GM04504 (cell line): ENCODE measurements at places on chromosomes 12 and 14.

DNA sequence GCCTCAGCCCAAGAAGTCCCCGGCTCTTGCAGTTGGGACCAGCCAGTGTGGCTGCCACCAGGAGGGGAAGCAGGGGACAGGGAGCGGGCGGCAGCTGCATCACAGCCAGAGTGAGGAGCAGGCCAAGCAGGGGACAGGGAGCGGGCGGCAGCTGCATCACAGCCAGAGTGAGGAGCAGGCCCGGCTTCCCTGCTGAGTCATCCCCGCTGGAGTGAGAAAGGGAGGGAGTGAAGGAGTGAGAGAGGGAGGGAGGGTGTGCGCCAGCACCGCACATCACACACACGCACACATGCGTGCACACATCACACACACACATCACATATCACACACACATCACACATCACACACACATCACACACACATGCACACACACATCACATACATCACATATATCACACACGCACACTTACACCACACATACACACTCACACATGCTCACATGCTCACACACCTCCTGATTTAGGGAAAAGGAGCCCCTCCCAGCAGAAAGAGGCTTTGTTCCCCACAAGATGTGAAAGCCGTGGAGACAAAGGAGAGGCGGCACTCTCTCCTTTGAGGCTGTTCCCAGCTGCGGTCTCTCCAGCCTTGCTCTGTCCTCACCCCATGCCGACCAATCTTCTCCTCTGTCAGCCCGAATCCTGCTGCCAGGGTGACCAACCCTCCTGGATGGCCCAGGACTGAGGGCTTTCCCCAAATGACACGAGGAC, 16.7 kb upstream of the ZDHHC22 start:
- peak; percentile 30 for DNase-seq

- DNase-seq = no peak
These were observed 111.4 kb downstream of the ADCK1 start for GRCh38 chr14:77911356-77911755.

- DNase-seq = no peak
These were observed 12.7 kb downstream of the FOS start for GRCh38 chr14:75291331-75291730.

GRCh38 chr14:44896275-44897040, 65.3 kb downstream of the KLHL28 start:
- DNase-seq = no peak

DNA sequence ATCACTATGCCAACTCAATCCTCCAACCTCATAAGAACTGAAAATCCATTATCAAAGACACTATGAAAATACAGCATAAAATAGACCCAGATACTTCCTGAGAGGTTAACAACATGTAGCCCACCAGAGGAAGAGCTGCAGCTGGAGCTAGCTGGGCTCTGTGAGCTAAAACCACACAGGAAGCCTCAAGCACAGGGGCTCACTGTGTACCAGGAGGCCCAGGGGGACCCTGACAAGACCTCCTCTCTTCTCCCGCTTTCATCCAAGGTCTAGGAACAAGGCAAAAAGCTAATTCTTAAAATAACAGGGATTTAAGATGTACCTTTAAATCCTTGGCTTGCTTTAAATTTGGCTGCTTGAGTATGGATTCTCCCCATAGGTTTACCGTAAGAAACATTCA, 53.6 kb downstream of the EIF2S3B start:
- no peak for DNase-seq

DNA sequence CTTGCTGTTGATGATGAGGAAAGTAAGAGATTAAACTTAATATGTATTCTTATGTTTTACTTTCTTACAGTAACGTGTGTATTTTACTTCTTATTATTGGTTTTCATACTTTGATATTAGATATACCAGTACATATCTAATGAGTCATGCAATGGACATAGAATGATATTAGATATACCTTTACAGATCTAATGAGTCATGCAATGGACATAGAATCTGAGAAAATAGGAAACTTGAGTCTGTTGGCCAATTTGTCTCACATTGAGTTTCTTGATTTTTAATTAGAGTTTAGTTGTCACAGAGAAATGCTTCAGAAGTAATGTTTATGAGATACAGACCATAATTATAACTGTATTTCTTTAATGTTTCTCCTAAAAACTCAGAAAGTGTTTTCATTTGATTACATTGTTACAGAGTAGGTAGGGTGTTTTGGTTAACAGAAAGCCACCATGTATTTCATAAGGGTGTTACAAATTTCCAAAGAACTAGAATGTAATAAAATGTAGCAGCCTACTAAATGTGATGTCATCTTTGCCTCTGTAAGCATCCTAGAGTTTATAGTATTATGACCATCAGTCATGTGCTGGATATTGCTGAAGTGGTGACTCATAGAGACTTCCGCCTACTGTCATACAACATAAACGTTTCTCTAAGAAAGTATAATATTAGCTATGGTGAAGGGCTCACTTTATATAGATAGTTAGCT, 3.0 kb downstream of the GAS2L3 start:
- peak; percentile 62 for DNase-seq

DNA sequence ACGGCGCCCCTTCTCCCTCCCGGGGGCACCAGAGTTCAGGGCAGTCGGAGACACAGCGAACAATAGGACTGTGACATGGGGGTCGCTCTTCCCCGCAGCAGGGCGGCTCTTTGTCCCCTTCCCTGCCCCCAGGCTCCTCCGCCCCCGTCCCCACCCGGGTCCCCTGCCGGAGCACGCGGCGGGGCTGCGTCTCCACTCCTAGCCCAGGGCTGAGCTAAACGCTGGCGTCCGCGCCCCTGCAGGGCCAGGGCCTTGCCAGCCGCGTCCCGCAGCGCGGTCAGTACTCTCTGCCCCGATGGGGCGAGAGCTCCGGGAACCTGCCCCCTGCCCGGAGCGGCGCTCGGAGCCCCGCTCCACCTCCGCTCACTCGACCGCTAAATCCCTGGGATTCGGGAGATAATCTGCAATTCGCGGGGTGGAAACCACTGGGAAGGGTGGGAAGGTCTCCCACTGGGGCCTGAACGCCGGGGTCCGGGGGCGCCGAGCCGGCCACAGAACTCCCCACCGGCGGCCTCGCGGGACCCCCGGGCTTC, 825 bp upstream of the CCDC85C start:
- DNase-seq = no peak

DNA sequence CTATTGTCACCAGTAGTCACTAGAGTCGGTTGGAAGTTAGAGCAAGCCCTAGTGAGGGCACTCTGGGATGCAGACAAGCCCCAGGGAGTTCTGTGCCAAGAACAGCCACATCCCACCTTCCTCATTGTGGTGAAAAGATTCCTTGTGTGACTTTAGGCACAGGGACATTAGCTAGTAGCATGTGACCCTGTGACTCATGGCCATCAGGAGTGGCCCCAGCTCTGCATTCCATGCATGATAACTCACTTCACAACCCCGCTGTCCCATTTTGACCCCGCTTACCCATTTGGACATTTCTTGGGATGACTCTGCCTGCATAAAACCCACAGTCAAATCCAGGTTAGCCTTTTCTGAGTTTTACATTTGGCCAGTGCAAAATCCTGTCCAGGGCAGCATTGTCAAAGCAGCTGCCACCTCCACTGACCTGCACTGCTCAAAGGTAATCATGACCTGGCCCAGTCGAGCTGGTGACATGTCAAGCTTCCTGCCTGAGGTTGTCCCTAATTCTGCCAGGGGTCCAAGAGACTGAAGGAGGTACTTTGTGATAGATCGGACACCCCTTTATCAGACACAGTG, 430.5 kb downstream of the DPF3 start:
- DNase-seq = peak; percentile 12

- no peak for DNase-seq
These were observed 161.1 kb downstream of the SNAPC1 start for GRCh38 chr14:61923348-61923747.

- no peak for DNase-seq
These were observed 14.5 kb upstream of the ACTR6 start for GRCh38 chr12:100186071-100186470.

GRCh38 chr12:22406627-22407026, 72.1 kb upstream of the ST8SIA1 start:
- DNase-seq = no peak

GRCh38 chr14:50023671-50024490, 92.5 kb downstream of the VCPKMT start:
- peak; percentile 78 for DNase-seq

GRCh38 chr14:95774265-95775160, 60.6 kb upstream of the TCL1A start:
- DNase-seq = peak; percentile 12

DNA sequence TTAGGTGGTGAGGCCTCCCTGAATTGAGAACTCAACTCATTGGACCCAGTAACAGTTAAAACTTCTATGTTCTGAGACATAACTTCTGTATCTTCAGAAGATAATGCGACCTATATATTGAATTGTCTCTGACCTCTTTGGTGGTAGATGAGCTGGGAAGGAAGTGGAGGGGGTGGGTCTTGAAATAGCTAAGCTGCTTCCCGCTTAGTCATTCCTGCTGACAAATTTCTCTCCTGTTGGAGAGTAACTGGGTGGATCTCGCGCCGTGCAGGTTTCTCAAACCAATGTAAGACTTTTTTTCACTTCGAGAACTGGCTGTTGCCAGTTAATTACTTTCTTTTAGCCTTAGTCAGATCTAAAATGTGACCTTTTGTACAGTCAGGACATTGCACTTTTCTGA, 100.8 kb downstream of the PPHLN1 start:
- DNase-seq = no peak

DNA sequence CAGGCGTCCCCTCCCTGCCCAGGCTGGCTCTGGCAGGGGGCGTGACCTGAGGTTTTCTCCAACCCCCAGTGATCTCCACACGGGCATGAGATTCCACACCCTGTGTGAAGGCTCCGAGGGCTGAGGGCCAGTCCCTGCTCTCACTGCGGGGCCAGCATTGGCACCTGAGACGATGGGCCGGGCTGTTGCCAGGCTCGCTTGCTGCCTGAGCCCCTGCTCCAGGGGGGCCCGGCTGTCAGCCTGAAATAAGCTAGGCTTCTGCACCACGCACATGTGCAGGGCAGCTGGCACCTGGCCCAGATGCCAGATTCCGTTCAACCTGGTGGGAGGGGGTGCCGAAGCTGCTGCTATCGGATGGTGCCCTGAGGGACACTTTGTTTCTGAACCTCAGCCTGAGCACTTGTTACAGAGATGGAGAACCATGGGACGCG, 196.5 kb upstream of the PRMT8 start:
- no peak for DNase-seq

DNA sequence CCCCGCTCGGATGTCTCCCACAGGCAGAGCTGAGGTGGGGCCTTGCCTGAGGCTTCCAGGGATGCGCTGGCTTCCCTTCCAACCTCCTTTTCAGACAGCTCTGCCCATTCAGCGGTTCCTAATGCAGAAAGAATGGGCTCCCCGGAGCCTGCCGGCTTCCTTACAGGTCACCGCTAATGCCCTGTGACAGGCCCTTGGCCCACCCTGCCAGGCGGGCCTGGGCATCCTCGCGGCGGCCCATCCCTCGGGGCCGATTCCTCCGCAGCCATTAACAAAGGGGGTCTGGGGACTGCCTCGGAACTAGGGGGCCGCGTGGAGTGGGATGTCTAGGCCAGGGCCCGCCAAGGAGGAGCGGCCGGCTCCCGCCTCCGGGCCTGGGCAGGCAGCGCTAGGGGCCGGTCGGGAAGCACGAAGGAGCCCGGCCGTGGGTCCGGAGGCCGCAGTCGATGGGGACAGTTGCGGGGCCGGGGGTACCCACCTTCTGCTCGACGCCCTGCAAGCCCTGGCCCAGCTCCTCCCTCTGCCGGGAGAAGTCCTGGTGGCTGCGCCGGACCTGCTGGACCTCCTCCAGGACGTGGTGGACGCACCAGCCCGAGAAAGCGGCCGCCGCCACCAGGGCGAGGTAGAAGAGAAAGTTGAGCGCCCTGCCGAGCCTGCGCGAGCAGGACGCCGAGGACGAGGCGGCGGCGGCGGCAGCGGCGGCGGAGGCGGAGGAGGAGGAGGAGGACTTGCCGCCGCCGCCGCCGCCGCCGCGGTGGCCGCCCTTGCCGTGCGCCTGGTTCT, 738 bp downstream of the CKAP4 start:
- no peak for DNase-seq

DNA sequence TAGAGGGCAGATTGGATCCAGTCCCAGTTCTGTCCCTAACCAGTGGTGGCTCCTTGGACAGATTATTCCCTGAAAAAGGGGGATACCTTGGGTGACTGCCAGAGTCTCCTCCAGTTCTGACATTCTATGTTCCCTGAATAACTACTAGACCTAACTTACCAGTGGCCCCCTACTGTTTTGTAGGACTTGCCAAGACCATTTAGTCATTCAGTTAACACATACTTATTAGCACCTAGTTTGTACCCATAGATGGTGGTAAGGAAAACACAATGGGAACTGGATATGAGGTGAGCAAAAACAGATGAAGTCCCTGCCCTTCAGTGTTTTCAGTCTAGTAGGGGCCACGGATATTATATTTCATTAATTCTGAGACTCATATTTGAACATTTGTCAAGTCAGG, 3.5 kb downstream of the PRPF40B start:
- no peak for DNase-seq

GRCh38 chr12:581321-581720, 81.9 kb downstream of the NINJ2 start:
- no peak for DNase-seq

DNA sequence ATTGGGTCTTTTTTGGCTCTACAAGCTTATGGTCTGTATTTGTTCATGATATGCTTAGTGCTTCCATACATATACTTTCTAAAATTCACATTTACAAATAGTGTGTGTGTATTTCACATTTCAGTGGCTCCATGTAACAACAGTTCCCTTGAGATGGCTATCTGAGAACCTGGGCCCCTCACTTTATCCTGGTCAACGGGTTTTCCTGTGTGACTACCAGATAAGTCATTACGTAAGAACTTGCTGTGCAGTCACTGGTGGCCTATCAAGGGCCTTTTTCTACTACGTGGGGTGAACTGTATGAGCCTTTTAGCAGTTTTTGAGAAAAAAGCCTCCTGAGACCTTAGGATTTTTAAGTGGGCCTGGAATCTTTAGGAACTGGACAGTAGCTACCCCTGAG, 454.1 kb downstream of the PCNX1 start:
- DNase-seq = no peak

DNA sequence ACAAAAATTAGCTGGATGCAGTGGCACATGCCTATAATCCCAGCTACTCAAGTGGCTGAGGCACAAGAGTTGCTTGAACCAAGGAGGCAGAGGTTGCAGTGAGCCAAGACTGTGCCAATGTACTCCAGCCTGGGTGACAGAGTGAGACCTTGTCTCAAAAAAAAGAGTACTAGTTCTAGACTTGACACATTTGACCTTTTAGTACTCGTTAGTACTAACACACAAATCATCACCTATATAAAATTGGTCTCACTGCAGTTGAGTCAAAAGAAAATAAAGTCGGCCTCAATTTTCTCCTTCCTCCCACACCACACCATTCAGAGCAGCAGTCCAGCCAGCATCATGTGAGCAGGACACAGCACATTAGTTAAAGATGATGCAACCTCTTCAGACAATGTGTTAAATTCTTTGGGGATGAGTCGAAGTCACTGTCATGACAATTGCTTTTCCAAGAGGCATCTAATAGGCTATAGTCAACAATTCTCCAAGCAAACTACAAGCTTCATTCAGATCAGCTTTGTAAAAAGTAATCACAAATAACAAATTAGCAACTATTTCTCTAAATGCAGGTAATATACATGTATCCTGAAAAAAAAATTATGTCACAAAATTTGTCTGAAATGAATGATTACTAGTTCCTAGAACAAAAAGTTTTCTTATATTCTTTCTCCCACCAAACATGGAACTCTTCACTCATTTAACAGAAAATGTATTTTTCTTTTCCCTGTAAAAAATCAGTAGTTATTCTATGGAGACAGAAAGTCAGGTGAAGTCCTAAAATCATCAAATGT, 55.6 kb downstream of the CLIP1 start:
- DNase-seq = peak; percentile 91

- DNase-seq = no peak
These were observed 7.0 kb upstream of the TINF2 start for GRCh38 chr14:24249230-24250021.
